ENCODE measurements at places on chromosomes 1 and 21.

DNA sequence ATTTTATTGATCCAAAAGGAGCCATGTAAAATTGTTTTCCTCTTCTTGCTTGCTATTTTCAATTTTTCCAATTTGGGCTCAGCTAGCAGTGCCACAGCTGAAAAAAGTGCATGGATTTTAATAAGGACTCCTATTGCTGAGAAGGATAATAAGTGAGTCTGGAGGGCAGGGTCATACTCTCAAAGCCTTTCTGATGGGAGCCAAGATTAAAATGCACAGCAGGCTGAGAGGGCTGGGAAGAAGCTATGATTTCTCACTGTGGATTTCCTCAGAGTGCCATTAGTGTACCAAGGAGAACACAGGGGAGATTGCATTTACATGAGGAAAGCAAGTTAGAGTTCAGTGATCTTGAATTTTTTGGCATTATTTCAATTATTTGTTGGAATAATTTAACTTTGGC lies 261.3 kb downstream of the ST6GALNAC3 start:
- no peak for DNase-seq

DNA sequence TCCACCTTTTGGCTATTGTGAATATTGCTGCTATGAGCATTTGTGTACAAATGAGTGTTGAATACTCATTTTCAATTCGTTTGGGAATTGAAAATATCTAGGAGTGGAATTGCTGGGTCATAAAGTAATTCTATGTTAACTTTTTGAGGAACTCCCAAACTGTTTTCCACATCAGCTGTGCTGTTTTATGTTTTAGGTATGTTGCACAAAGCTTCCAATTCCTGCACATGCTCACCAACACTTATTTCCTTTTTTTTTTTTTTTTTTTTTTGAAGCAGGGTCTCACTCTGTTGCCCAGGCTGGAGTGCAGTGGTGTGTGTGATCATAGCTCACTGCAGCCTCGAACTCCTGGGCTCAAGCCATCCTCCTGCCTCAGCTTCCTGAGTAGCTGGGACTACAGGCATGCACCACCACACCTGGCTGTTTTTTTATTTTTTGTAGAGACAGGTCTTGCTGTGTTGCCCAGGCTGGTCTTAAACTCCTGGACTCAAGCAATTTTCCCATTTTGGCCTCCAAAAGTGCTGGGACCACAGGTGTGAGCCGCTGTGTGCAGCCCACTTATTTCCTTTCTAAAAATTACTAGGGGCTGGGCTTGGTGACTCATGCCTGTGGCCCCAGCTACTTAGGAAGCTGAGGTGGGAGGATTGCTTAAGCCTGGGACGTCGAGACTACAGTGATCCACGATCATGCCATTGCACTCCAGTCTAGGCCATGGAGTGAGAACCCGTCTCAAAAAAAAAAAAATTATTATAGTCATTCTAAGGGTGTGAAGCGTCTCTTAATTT lies 33.4 kb downstream of the TMCC2 start:
- peak; percentile 81 for DNase-seq

- no peak for DNase-seq
Measured at GRCh38 chr1:55289614-55290013, 74.5 kb upstream of the USP24 start.

DNA sequence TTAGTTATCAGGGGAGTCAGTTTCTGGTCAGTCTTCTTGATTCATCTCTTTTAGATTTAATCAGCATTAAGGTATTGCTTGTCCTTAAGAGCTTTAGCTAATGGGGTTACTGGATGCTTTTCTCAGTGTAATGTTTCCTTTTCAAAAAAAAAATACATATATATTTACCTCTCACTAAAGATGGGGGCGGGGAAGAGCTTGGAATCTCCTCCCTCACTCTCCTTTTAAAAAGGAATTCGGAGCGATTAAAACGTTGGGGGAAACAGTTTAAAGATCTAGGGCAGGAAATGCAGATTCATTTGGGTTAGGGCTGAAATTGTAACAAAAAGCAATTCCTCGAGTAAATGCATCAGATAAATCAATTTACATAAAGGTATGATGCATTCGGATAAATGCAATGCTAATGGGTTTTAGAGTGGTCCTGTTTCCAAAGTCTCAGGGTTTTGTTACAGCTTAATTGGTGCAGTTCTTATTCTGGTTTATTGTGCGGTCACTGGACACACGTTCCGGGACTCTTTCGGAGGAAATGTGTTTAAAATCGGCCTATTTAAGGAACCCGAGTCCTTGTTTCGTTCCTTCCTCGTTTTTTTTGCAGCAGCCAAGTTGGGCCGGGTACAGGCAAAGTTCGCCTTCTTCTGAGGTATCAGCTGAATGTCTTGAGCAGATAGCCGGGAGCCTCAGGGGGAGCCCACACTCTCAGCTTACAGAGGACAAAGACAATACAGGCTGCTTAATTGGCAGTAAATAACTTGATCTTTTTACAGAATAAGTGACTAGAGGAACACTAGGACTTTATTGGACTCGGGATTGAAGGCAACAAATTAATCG lies 1.6 kb downstream of the LMO4 start:
- peak; percentile 40 for DNase-seq

DNA sequence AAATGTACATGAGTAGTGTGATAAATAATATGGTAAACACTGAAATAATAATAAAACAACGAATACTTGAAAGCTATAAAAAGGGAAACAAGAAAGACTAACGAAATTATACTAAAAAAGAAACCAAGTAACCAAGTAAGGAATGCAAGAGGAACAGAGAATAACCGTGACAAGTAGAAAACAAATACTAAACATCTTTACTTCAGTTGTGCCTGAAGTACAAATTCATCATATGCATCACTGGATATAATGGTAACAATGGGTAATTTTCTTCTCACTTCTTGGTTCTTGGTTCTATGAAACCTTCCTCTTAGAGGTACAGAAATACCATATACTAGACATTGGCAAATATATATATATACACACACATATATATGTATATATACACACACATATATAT lies 1093.6 kb upstream of the B3GALT2 start:
- no peak for DNase-seq

GRCh38 chr1:211382182-211382713 lies 55.6 kb downstream of the TRAF5 start:
- no peak for DNase-seq

GRCh38 chr1:235075048-235075776 lies 53.4 kb downstream of the TOMM20 start:
- DNase-seq: peak; percentile 97

GRCh38 chr1:151859891-151860293 lies 6.4 kb upstream of the THEM5 start:
- no peak for DNase-seq

DNA sequence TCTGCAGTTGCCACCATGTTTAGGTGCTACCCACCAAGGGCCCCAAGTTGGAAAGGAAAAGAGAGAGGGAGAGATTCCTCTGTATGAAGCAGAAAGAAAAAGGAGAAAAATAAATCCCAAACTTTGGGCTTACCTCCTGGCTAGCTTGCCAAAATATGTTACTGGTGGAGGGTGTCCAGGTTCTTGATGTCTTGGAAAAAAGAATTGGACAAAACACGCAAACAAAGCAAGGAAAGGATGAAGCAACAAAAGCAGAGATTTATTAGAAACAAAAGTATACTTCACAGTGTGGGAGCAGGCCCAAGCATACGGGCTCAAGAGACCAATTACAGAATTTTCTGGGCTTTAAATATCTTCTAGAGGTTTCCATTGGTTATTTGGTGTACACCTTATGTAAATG lies 204.5 kb upstream of the LRRC7 start:
- no peak for DNase-seq

DNA sequence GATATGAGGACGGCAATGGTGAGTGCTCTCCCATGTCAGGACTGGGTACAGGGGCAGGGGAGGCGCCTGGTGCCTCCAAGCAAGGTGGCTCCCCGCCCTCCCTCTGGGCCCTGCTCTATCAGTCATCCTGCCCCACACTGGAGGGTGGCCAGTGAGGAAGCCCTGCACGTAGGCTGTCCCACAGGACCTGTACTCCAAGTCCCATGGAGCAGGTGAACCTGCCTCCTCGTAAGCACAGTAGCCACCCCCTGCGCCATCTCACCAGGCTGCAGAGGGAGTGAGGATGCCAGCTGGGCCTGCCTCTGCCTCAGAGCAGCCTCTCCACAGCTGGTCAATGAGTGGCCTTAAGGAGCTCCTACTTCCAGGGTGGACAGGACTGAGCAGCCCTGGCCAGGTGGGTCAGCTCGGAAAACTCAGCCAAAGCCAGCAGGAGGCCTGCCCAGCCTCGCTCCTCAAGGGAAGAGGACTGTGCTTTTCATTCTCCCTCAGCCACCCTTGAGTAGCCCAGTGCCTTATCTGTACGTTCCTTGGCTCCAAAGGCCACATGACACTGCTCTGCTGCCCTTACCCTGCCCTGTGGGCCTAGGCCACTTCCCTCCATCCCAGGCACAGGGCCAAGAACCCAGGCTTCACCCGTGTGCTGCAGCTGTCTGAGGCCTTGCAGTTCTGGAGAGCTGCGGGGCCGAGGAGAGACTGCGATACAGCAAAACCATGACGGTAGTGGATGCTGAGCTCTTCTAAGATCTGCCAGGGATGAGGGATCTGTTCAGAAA lies 39.6 kb downstream of the SLC45A1 start:
- DNase-seq: no peak

- peak; percentile 73 for DNase-seq
Measured at GRCh38 chr1:170537798-170538503, 6.0 kb downstream of the GORAB start.

DNA sequence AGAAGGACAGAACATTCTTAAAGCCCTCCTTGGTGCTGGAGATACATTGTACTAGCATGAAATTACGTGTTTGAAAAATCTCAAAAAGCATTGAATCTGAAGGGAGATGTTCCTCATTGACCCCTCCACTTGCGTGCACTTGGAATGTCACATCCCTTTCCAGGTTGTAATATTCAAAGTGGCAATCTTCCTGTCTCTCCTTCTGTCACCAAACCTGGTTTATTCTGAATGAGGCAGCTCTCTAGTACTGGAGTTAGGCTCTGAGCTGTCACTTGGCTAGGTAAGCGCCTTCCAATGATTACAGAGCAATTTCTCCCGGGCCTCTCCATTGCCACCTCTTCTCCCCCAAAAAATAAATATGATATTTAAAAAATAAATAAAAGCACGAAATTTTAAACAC lies 855 bp downstream of the DSCAM start:
- no peak for DNase-seq

- DNase-seq: no peak
Measured at GRCh38 chr1:34406377-34406776, 229.7 kb downstream of the C1orf94 start.

GRCh38 chr1:209621741-209622655 lies 30.2 kb downstream of the LAMB3 start:
- no peak for DNase-seq

- no peak for DNase-seq
Measured at GRCh38 chr1:93651695-93652094, 29.9 kb downstream of the BCAR3 start.

DNA sequence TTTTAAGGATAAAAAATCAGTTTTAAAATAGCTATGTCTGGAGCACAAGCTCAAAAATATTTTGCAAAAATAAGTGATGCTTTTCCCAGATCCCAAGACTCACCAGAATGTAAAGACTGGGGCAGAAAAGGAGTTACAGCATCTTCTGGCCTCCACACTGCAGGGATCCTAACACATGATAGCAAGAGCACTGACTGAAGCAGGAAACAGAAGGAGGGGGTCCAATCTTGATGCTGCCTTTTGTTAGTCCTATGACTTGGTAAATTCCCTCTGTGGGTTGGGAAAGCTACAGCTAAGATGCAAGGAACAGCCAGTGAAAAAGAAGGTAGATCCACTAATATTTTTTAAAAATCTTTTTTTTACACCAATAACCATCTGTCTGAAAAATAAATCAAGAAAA lies 54.2 kb upstream of the TNR start:
- no peak for DNase-seq

DNA sequence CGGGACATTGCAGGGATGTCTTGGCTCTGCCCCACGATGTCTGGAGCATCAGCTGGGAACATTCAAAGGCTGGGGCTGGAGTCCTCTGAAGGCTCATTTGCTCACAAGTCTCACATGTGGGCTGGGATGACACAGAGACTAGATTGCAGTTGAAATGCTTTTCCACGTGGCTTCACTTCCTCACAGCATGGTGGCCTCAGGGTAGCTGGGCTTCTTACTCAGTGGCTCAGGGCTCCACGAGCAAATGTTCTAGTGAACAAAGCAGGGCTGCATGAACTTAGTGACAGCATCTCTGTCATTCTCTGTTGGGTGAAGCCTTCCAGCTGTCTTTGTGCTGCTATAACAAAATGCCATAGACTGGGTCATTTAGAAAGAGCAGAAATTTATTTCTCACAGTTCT lies 247.0 kb upstream of the POU3F1 start:
- no peak for DNase-seq

GRCh38 chr1:35615440-35615839 lies 25.9 kb downstream of the PSMB2 start:
- DNase-seq: no peak

DNA sequence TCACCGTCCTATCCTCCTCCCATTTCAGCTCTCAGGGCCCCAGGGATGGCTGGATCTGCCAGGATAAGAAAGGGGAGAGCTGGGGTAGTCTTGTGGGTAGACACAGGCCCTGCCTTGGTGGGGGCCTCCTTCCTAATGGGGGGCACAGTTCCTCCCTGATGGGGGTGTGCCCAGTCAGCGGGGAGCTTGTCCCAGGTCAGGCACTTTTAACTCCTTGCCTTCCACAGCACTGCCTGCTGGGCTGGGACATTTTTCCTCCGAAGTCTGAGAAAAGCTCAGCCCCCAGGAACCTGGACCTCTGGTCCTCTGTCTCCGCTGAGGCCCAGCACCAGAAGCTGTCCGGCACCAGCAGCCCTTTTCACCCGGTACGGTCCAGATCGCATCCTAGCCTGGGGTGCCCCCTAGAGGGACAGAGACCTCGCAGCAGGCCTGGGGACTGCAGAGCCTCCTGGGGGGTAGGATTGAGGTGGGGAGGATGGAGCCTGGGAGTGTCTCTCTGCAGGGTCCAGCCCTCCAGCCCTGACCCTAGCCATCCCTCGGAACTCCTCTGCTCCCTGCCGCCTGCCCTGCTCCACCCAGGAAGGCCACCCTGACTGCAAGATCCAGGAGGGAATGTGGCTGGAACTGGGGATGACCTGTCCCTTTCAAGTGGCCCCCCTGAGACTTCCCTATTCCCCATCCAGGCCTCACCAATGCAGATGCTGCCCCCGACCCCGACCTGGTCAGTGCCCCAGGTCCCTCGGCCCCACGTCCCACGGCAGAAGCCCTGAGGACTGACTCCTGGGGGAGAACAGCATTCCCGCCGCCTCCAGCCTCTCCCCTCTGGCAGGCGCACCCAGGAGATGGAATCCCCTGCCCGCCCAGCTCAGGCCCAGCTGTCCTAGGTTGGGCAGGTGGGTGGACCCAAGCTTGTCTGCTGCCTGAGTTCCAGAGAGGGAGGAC lies 12.0 kb downstream of the MIIP start:
- peak; percentile 23 for DNase-seq

- DNase-seq: no peak
Measured at GRCh38 chr21:41746744-41747006, 20.2 kb downstream of the RIPK4 start.

Data from IMR-90 (cell line).